ENCODE measurements at places on chromosomes 11 and 22.
A peak's percentile ranks its signal among the peaks of the same experiment; 100 is the strongest.

DNA sequence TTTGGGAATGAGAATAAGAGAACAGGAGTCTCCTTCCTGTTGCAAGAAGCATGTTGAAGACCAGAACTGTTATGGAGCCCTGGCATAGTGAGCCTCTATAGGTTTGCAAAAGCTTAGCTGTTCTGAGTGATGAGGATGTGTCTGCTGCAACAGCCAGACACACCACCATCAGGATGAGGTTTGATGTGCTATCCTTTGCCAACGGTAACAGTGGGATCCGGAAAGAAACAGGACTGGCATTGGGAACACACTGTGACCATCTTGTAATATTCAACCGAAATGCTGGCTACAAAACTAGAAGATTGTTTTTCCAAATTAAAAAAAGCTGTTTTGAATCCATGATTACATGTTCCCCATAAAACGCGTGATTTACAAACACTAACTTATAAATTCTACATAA lies 117.0 kb downstream of the ME3 start:
- DNase-seq = no peak

GRCh38 chr22:28450109-28450508 lies 229.5 kb downstream of the TTC28 start:
- no peak for DNase-seq

GRCh38 chr22:33451866-33452469 lies 393.8 kb upstream of the SYN3 start:
- DNase-seq = peak; percentile 13

GRCh38 chr11:71140206-71140919 lies 112.0 kb downstream of the SHANK2 start:
- no peak for DNase-seq

DNA sequence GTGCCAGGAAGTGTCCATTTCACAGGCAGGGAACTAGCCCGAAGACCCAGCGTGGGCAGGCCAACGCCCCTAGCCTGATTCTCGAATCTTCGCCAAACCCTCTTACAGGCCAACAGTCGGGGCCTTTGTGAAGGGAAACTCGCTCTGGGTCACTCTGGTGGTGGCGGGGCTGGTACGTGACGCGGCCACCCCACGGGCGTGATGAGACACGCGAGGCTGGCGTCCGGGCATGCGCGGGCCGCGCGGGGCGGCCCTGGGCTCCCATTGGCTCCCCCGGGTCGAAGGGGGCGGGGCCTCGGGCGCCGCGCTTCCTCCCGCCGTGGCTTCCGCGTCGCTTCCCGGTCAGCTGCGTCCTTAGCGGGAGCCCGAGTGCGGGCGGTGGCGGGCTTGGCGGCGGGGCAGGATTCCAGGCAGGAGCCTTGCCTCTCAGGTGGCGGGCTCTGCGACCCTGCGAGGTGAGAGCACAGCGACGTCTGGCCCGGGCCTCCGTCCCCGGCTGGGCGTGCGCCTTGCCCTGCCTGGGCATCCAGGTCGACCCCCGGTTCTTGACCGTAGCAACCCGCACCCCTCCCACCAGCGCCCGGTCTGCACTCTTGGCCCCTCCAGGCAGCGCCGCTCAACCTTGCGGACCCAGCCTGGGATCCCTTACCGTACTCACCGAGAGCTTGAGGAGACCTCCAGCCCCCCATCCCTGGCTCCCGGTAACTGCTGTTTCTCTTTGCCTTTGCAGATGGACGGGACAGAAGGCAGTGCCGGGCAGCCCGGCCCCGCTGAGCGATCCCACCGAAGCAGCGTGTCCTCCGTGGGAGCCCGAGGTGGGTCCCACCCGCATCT lies at the start of gene FRMD8:
Gene FRMD8, plus strand, starts transcription at position 331 of the 834 bp plus-strand sequence. Its CDS starts 400 bp downstream, at position 731.
- peak; percentile 83 for DNase-seq

DNA sequence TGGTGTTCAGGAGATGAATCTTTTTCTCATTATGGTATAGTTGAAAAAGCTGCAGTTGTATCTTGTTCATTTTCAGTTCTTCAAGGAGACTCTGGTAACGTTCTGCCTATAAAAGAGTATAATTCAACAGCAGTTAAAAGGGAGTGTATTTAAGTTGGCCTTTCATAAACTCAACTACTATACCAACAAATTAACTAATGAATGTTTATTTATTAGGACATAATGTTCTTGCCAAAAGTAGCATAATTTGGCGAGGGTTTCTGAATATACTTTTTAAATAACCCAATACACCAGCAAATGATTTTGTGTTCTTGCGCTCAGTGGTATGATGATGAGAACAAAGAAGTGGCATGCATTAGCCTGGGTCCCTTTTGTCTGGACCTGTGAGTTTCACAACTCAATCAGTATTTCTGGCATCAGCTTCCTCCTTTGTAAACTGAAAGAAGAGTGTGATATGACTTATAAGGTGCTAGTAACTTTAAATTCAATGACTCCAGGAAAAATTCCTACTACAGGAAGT lies 10.9 kb downstream of the SMC1B start:
- no peak for DNase-seq

- no peak for DNase-seq
These were observed 14.0 kb downstream of the MICALL1 start for GRCh38 chr22:37920126-37920525.

DNA sequence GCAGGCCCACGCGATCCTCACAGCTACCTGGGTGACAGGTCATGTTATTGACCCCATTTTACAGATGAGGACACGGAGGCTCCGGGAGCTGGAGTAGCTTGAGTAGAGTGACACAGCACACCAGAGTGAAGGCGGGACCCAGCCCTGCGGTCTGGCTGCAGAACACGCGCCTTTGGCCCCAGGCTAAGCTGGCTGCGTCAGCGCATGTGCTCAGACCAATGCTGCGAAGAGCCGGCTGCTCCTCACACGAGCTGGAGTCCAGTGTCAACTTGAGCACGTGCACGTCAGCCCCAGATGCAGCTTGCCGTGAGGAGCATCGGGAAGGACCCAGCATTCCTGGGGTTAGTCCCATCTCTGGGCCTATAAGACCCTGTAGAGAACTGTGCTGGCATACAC lies 49.9 kb downstream of the SCUBE1 start:
- DNase-seq = peak; percentile 45

DNA sequence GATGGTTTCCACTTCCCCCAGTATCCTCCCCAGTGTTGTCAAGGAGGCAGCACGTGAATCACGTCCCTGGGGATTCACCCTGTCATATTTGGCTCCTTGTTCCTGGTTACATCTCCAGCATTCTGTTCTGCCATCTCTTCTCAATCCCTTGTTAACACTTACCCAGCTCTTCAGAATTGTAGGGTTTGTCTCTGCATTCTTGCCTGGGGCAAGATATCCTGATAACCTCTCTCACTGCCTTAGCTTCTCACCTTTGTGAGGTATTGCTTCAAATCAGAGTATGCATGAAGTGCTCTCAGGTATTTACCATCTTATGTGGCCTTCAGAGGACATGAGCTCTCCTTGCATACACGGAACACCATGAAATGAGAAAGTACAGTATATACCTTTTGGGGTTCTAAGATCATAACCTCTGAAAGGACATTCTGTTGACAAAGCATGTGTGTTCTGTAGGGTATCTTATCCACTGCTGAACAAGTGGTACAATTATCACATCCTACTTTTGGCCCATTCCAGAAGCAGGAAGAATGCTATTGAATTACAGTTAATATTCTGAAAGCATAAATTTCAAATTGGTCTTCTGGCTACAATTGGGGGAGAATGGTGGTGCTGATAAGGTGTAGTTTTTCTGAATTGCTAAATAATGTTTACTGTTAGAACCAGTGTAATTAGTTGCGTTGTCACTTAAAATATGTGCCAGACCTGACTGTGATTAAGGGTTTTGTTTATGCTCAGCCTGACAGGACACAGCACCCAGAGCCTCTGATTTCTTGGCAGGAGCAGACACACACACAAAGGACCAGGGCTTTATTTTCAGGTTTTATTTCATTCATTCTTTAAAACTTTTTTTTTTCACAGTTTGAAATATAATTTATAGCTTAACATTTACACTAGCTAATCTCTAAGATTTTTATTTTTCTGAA lies 32.7 kb downstream of the VSTM5 start:
- peak; percentile 8 for DNase-seq

GRCh38 chr11:1573077-1573902 lies 1.2 kb upstream of the DUSP8 start:
- DNase-seq = peak; percentile 22

- DNase-seq = no peak
These were observed 1.6 kb upstream of the BRD1 start for GRCh38 chr22:49829044-49829853.

DNA sequence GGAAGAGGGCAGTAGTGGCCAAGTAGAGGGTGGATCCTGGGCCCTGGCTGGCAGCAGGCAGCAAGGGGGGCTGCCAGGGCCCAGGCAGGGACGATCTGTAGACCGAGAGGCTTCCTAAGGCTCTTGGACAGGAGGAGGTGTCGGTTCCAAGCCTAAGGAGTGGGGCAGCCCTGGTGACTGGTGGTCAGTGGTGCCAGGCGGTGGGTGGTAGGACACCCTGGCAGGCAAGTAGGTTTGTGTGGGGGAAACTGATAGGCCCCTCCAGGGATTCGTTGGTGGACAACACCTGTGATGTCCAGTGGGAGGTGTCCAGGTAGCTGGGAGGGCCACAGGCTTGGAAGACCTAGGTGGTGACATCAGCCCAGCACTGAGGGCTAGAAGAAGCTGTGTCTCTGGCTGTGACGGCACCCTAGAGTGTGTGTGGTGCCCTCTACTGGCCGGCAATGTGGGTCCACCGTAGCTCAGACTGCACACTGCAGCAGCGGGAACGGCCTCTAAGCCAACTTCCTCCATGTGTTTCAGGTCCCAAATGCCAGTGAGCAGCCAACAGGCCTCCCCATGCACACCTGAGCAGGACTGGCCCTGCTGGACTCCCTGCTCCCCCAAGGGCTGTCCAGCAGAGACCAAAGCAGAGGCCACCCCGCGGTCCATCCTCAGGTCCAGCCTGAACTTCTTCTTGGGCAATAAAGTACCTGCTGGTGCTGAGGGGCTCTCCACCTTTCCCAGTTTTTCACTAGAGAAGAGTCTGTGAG lies 9.4 kb upstream of the SAMM50 start:
- DNase-seq = peak; percentile 41

- peak; percentile 46 for DNase-seq
These were observed 12.4 kb downstream of the CAVIN3 start for GRCh38 chr11:6307876-6308275.

GRCh38 chr11:45193695-45194094 lies 47.3 kb downstream of the PRDM11 start:
- DNase-seq = no peak

DNA sequence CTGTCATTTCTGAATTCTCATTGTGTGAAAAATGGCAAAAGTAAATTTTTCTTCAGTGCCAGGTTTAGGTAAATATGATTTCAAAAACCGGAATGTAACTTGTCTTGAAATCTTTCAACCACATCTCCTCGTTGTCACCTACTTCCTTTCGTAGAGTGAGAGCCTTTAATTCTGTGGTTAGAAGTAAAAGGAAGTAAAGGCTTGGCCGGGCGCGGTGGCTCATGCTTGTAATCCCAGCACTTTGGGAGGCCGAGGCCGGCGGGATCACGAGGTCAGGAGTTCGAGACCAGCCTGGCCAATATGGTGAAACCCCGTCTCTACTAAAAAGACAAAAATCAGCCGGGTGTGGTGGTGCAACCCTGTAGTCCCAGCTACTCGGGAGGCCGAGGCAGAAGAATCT lies 29.8 kb downstream of the SGSM3 start:
- DNase-seq = no peak

- DNase-seq = peak; percentile 85
These were observed 174.4 kb downstream of the MAML2 start for GRCh38 chr11:96168623-96169022.

GRCh38 chr11:118957549-118957948 lies 1.5 kb downstream of the UPK2 start:
- no peak for DNase-seq

DNA sequence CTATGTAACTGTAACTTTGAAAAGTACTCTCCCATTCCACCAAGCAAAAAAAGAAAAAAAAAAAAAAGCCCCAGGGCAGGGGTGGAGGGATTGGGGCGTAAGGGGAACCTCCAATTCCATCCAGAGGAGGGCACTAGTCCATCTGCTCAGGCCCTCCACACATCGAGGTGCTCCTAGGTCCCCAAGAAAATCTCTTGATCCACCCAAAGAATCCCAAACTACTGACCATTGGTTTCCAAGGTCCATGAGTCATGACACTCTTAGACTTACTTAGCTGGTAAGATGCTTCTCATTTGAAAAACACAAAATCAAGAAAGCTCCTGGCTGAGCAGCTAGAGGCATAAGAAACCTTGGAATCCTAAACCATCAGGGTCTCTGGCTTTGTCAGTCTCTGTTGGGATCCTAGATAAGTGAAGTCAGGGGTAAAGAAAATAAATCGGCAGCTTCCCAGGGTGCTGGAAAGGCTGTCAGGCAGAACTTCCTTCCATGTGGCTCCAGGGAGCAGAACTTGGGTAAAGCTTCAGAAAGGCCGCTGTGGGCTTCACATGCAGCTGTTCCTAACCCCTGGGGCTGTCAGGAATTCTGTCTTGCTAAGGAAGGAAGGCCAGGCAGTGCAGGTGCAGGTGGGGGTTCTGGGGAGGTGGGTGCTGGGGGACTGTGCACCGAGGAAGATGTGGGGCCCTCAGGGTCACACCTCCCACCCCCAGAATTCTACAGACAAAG lies 49.4 kb upstream of the ADA2 start:
- no peak for DNase-seq

DNA sequence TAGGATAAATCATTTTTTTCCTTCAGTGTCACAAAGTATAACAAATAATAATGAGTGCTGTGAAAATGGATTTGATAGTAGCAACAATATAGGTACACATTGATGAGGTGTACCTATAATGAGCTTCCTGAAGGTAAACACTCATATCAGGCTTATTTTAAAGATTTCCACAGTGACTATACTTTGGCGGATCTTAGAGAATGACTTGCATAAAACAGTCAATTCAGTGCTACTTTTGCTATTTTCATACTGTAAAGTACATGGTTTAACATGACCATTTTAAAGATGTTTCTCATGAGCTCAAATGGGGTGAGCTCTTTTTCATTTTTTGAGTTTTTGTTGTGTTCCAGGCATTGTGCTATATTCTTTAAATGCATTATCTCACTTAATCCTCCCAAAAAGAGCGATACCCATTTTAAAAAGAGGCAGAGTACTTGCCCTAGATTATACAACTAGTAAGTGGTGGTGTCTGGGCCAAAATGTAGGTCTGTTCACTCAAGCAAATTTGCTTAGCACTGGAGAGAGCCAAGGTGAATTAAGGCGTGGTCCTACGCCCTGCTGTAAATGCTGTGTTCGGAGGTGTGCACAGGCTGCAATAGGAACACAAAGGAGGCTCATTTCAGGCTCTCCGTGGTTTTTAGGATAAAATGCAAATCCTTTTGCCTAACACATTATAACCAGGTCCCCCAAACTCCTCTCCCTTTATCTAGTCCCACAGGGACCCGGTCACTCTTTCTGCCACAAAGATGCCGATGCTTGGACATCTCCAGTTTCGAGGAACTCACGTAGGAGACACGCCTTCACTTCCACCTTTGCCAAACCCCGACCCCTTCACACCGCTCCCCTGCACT lies 617 bp upstream of the ALKBH3 start:
- DNase-seq = no peak

- DNase-seq = no peak
These were observed 101.5 kb upstream of the NNMT start for GRCh38 chr11:114194702-114195101.

GRCh38 chr22:35631597-35631996 lies 14.5 kb upstream of the MB start:
- peak; percentile 49 for DNase-seq

Data from M059J (cell line).